ENCODE measurements at places on chromosomes 12 and 14.

DNA sequence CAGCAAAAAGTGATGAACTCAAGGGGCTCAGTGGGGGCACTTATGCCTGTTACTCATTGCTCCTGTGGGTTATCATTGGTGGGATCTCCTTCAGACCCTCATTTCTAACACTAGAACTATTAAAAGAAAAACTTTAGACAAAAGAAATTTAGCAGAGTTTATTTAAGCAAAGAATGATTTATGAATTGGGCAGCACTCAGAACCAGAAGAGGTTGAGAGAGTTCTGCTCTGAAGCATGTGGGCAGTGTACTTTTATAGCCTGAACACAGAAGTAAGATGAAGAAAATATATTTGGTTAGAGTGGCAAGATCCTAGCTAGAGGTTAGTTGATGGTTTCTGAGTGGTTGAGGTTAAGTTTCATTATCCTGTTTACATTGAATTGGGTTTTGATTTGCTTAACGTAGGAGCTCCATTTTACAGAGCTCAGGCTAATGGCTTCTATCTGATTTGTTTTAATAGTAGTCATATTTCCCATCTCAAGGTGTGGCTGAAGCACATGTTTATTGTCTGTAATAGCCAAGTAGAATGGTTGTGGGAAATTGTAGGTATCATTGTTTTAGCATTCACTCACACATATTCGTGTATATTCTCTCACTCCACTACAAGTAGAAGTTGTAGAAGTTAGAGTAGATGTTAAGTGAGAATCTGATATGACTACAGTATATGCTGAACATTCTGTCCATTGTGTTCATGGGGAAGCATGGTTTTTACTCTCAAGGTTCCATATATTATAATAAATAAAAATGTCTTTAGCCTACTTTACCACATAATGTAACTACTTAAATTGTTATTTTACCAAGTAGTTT lies 27.6 kb downstream of the LEMD3 start:
- DNase-seq, result no peak

GRCh38 chr12:108787539-108787938 lies 56.2 kb upstream of the CORO1C start:
- DNase-seq, result no peak

- DNase-seq, result no peak
Observed at GRCh38 chr12:34402899-34403705, 380.8 kb downstream of the ALG10 start.

DNA sequence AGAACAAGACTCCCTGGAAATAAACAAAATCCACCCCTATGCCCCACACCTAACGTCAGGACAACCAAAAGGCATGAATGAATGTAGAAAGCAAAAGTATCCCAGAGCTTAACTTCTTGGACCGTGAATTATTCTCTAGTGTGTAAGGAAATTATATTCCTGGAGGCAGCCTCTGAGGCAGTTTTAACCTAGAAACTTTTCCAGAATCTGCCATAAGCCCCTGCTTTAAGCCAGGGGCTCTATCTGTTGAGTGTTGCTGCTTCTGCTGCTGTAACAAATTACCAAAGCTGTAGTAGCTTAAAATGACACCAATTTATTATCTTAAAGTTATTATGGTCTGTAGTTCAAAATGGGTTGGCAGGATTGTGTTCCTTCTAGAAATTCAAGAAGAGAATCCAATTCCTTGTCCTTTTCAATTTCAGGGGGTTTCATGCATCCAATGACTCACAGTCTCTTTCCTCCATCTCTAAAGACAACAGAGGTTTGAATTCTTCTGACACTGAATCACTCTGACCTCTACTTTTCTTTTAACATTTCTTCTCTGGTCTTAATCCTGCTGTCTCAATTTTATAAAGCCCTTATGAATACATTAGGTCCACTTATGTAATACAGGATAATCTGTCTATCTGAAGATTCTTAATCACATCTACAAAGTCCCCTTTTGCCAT lies 242.7 kb downstream of the ATXN7L3B start:
- no peak for DNase-seq

- DNase-seq, result no peak
Observed at GRCh38 chr12:113935459-113935858, 30.7 kb downstream of the RBM19 start.

- DNase-seq, result no peak
Observed at GRCh38 chr12:82708061-82708879, 21.6 kb downstream of the TMTC2 start.

- DNase-seq, result no peak
Observed at GRCh38 chr14:62938778-62939177, 106.5 kb downstream of the KCNH5 start.

DNA sequence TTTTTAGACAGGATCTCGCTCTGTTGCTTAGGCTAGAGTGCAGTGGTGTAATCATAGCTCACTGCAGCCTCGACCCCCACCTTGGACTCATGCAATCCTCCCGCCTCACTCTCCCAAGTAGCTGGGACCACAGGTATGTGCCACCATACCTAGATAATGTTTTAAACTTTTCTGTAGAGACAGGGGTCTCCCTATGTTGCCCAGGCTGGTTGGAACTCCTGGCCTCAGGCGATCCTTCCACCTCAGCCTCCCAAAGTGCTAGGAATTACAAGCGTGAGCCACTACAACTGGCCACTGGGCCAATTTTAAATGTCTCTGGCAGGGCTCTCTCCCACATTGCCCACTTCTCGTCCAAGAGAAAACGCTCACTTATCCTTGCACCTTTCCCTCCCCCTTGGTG lies 66.5 kb upstream of the DACT1 start:
- no peak for DNase-seq

GRCh38 chr14:61756135-61756534 lies 6.1 kb upstream of the SNAPC1 start:
- no peak for DNase-seq

Data from CD4-positive, alpha-beta T cell treated with Interleukin-15 for 4 hours (primary cell).